Neural crest cell (in vitro differentiated cells): ENCODE measurements at places on chromosomes 7 and 10.

GRCh38 chr7:70810558-70811139 lies 321.3 kb upstream of the GALNT17 start:
- no peak for DNase-seq

GRCh38 chr7:92831716-92832533 lies 4.4 kb downstream of the CDK6 start:
- no peak for DNase-seq

- no peak for DNase-seq
Measured at GRCh38 chr10:23359692-23360380, 15.2 kb upstream of the C10orf67 start.

- no peak for DNase-seq
Measured at GRCh38 chr7:124062171-124062570, 29.3 kb upstream of the TMEM229A start.

DNA sequence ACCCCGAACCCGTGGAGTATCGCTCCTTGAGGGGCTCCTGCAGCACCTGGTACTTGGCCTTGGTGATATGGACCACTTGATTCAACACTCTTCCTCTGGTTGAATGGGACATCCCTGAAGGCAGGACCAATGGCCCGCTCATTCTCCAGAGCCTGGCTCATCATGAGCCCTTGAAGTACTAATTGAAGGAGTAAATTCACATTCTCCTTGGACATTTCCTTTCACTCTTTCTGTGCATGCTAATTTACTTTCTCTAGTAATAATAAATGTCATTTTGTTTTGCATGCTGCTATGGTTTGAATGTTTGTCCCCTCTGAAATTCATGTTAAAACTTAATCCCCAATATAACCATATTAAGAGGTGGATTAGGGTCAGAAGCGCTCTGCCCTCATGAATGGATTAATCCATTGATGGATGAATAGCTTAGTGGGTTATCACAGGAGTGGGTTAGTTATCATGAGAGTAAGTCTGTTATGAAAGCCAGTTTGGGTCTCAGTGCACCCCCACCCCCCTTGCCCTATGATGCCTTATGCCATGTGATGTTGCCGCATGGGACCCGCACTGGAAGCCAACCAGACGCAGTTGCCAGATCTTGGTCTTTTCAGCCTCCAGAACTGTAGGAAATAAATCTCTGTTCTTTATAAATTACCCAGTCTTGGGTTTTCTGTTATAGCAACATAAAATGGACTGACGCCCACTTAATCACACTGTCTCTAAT lies 23.8 kb downstream of the FGFBP3 start:
- no peak for DNase-seq
